ENCODE measurements at places on chromosomes 1 and 21.

- DNase-seq, result no peak
Measured at GRCh38 chr1:15107058-15107687, 46.4 kb upstream of the TMEM51 start.

DNA sequence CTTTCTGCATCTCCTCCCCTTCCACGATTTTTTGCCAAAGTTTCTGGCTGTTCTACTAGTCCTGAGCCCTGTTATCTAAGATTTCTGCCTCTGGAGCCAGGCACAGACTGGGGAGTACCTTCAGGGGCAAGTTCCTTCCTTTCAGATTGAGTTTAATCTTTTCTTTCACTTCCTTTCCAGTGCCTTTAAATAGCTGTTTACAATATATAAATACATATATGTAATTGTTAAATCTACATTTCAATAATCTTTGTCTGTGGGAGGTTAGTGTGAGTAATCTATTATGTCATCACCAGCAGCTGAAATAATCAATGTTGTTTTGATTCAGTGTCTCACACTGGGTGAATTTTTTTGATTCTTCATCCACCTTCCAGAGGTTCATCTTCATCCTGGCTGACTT is 31.8 kb downstream of the DIPK1A start:
- no peak for DNase-seq

GRCh38 chr1:163072658-163073057 is 3.5 kb downstream of the RGS4 start:
- no peak for DNase-seq

DNA sequence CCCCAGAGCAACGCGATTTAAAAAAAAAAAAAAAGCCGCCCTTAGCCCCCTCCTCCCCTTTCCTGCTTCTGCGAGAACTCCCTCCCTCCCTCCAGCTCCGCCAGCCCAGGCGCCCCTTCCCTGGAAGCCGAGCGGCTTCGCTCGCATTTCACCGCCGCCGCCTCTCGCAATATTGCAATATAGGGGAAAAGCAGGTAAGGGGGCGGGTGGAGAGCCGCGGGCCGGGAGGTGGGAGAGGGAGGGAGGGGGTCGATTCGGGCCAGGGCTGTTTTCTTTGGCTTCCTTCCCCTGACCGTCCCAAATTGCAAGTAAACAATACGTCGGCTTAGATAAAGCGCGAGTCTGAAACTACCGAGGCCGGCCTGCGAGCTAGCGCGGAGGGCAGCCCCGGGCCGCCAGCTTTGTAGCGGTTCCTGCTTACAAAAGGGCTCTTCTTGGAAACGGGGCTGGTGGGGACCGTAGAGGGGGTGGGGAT is 408 bp downstream of the LMO4 start:
- DNase-seq, result peak; percentile 41

- no peak for DNase-seq
Measured at GRCh38 chr1:188155261-188155660, 1326.5 kb downstream of the PLA2G4A start.

DNA sequence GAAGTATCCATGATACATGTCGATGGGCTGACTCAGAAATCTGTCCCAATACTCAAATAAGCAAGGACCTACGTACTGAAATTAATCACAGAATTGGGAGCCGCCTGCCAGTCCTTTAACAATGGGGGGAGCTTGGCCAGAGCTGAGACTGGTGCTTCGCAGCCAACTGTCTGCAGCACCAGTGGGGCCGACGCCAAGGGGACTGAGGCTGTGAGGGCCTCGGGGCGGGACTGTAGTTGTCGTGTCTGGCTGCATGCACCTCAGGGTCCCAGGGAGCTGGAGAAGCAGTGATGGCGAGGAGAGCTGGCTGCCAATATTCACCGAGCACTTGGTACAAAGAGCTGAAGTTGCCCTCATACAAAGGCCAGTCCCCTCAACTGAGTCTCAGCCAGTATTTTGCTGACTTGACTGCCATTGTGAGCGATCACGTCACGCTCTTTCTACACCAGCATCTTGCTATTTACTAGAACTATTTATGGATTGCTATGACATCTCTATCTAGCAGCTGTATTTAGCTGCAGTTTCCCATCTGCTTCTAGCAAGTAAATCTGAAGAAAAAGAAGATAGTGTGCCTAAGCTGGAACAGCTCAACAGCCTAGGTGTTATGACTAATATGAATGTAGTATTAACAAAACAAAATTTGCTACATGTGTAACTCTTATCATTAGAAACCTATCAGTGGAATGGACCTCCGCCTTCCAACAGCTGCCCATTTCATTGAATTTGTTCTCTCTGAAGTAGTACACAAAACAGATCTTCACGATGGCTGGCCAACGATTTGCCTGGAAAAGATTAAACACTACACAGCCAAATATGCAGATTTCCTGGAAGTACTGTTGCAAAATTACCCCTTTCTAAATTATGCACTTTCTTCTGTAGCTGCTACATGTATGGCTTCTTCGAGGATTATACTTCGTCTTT is 29.1 kb downstream of the EVI5 start:
- DNase-seq, result no peak

DNA sequence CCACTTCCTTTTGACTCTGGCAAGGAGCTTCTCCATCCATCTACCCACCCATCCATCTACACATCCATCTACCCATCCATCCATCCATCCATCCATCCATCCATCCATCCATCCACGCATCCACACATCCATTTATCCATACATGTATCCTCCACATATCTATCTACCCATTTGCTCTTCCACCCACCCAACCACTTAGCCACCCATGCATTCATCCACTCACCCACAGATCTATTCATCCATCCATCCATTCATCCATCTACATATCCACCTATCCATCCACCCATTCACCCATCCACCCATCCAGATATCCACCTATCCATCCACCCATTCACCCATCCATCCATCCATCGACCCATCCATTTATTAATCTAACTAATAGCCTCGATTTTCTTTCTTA is 23.0 kb upstream of the KANK4 start:
- no peak for DNase-seq

- DNase-seq, result no peak
Measured at GRCh38 chr1:168121401-168122011, 15.2 kb downstream of the GPR161 start.

- no peak for DNase-seq
Measured at GRCh38 chr1:29513357-29513756, 277.0 kb downstream of the PTPRU start.

DNA sequence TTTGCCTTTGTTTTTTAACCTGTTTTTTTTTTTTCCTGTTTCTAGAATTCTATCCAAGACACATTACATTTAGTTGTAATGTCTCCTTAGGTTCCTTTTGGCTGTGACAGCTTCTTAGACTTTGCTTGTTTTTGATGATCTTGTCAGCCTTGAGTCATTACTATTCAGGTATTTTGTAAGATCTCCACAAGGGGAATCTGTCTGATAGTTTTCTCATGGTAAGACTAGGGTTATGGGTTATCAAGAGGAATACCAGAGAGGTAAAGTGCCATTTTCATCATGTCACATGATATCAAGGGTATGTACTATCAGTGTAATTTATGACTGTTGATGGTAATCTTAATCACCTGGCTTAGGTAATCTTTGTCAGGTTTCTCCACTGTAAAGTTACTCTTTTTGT is 99.1 kb upstream of the GFI1 start:
- no peak for DNase-seq

DNA sequence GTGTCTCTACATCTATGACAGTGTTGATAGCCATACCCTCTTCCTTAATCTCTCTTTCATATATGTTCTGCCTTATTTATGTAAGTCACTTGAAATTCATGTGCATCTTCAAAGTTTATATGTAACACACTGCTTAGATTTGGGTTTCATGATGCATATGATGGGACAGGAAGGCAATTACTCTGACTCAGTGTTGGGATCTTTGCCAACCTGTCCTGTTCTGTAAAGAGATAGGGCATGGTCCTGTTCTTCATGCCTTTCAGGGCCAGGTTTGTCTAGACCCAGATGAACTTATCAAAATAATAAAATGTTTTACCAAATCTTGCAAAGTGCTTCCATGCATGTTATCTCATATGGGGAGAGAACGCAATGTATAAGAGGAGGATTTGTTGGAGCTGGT is 69.5 kb downstream of the TMPRSS15 start:
- DNase-seq, result no peak

DNA sequence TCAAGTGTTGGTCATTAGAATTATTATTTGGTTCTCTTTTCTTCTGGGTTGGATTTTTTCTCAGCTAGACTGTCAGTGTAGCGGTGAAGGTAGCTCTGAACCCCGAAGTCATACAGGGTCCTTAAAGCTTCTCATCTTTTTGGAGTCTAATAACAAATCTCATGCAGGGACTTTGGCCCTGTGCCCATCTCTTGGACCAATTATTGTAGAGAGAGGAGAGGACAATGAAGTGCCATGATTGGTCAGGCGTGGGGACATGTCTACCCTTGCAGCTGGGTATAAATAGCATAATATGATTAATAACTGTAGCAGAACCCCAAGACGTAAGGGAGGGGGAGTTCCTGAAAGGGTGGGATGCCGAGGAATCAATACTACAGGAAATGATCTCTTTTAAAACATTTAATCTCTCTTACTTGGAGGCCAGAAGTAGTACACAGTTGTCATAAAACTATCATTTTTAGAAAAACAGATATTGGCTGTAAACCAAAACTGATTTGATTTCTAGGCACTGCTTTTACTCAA is 8.8 kb downstream of the MAGI3 start:
- no peak for DNase-seq

- peak; percentile 18 for DNase-seq
Measured at GRCh38 chr1:165129568-165130164, 226.8 kb downstream of the LMX1A start.

DNA sequence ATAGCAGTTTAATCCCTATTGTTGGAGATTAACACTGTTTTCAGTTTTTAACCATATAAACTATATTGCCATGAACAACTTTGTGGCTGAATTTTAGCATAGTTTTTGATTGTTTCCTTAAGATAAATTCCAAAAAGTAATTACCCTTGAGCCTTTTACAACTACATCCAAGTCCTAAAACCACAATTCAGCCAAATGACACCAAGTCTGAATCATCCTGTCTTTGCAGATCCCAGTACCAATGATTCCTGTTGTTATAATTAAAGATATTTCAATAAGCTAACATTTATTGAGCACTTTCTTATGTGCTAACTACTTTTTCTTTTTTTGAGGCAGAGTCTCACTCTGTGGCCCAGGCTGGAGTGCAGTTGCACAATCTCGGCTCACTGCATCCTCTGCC is 35.6 kb downstream of the IL23R start:
- DNase-seq, result no peak

DNA sequence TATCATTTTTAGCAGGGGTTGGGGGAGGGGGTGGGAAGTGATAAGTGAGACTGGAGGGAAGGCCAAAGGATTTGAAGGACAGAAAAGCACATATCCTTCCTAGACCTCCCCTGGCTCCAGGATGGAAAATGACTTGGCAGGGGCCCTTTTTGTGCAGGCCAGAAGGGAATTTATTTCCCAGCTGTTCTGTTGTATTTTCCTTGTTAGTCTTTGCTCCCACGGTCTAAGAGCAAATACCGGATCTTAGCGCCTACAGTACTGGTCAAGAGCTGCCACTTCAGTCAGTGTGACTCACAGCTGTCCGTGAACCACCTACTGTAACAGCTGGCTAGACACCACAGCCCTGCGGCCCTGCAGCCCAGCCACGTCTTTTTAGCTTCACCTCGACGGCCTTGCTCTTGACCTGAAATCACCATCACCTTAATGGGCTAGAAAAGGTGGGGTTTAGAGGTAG is 51.0 kb upstream of the ERRFI1 start:
- no peak for DNase-seq
